ENCODE measurements at places on chromosomes 13 and 19.

DNA sequence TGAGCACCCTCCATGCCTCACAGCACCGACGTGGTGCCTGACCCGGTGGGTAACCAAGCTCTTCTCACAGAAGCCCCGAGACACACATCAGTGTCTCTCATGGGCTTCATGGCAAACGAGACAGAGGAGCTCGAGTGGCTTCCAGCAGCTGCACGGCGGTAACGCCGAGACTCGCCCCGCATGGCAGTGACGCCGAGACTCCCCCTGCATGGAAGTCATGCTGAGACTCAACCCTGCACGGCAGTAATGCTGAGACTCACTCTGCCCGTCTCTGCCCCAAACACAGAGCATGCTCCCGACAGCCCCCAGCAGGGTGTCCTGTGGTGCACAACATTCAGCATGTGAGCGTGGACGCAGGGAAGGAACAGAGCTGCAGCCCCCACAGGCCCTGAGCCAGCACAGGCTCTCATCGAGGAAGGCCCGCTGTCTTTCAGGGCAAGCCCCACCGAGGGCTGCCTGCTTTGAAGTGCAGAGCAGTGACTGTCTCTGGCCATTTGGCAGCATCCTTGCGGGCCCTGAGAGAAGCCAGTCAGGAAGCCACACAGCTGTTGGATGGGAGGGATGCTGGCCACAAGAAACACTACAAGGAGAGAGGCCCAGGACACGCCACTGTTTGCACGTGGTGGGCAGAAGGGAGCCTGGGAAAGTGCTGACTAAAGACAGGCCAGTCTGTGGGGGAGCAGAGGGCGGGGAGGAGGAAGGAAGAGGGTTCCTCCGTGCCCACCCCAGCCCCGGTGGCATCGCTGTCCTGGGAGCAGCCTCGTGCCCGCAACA is 9.5 kb downstream of the GAS6 start:
- no peak for DNase-seq

- no peak for DNase-seq
Observed at GRCh38 chr19:2777952-2778683, 5.0 kb downstream of the SGTA start.

GRCh38 chr13:39682788-39683187 is 27.3 kb downstream of the COG6 start:
- DNase-seq = no peak

- DNase-seq = no peak
Observed at GRCh38 chr13:29936051-29936813, 85.8 kb upstream of the UBL3 start.

GRCh38 chr19:55377356-55378131 is 918 bp downstream of the TMEM190 start:
- DNase-seq = no peak

GRCh38 chr19:45172611-45173208 is 5.3 kb downstream of the TRAPPC6A start:
- DNase-seq = no peak

- DNase-seq = no peak
Observed at GRCh38 chr13:47044842-47045241, 148.0 kb upstream of the HTR2A start.

DNA sequence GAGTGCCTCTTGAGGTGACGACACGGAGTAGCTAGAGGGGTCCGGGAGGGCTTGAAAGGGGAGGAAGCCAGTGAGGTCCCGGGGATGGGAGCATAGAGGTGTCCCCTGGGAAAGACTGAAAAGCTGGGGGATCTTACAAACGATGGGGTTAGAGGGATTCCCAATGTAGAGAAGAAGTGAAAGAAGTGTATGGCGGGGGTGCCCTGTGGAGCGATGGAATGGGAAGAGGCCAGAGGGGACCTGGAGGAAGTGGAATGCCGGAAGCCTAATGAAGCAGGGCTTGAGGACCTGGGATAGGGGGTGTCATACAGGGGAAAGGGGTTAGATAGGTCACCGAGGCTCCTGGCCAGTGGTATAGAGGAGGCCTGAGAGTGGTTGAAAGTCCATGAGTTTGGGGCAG is 580 bp downstream of the AP2A1 start:
- no peak for DNase-seq

GRCh38 chr19:37218592-37218935 is 550 bp downstream of the ZNF383 start:
- DNase-seq = no peak

DNA sequence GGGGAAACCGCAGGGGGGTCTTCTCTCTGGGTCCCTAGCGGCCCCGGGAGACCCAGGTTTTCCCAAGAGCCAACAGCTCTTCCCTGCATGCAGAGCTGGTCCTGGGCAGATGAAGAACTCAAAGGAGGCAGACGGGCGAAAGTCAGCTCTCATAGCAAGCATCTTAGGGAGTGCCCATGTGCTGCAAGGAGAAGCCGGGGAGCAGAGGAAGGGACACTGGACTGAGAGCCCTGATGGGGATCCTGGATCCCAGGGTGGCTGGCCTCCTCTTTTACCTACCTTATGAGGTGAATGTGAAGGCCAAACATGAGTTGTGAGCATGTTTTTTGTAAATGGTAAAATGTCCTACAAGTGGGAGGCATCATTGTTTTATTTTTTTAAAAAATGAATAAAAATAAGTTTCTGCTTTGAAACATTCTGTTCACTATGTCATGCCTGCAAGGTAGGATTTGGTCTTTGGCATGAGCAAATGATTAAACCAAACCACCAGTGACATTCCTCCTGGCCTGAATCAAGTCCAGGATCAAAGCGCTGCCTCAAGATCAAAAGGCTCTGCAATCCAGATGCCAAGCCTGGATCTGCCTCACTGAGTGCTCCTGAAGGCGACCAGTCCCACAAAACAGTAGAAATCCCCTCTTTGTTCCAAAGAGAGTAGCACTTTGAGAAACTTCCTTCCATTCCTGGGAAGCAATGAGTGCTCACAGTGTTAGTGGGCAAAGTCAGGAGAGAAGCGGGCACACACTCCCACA is 92.2 kb upstream of the SERP2 start:
- no peak for DNase-seq

GRCh38 chr19:50628146-50628545 is 11.5 kb downstream of the SYT3 start:
- no peak for DNase-seq

GRCh38 chr19:33813391-33814101 is 16.9 kb downstream of the KCTD15 start:
- no peak for DNase-seq

DNA sequence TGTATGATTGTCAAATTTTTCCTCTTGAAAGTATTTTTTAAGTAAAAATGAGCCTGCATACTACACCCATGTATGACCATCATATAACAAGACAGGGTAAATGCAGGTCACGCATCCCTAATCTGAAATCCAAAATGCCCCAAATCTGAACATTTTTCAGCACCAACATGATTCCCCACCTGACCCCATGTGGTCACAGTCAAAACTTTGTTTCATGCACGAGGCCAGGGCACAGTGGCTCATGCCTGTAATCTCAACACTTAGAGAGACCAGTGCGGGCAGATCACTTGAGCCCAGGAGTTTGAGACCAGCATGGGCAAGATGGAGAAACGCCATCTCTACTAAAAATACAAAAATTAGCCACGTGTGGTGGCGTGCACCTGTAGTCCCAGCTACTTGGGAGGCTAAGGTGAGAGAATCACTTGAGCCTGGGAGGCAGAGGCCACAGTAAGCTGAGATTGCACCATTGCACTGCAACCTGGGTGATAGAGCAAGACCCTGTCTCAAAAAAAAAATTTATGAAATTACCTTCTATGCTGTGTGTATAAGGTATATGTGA is 63.7 kb upstream of the NPAS1 start:
- no peak for DNase-seq

DNA sequence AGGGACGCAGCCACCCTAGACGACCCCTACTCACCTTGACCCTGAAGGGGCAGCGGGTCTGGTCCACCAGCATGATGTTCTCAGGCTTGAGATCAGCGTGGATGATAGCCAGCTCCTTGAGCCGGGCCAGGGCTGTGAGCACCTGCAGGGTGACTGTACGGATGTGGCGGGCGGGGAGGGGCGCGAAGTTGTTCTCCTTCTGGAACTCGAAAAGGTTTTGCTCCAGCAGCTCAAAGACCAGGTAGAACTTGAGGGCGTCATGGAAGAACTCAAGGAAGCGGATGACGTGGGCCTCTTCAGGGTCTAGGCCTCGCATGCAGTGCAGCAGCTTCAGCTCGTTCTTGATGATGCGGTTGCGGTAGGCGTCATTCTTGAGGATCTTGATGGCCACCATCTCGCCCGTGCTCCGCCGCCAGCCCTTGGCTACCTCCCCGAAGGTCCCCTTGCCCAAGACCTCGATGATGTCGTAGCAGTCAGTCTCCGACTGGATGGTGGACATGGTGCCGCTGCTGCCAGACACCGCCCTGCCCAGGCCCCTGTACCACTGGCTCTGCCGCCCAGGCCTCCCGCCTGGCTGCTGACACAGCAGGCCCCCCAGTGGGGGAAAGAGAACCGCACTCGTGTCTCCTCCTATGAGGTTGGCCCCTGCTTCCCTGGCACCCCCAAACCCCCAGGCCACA is 437 bp downstream of the HIPK4 start:
- DNase-seq = no peak

DNA sequence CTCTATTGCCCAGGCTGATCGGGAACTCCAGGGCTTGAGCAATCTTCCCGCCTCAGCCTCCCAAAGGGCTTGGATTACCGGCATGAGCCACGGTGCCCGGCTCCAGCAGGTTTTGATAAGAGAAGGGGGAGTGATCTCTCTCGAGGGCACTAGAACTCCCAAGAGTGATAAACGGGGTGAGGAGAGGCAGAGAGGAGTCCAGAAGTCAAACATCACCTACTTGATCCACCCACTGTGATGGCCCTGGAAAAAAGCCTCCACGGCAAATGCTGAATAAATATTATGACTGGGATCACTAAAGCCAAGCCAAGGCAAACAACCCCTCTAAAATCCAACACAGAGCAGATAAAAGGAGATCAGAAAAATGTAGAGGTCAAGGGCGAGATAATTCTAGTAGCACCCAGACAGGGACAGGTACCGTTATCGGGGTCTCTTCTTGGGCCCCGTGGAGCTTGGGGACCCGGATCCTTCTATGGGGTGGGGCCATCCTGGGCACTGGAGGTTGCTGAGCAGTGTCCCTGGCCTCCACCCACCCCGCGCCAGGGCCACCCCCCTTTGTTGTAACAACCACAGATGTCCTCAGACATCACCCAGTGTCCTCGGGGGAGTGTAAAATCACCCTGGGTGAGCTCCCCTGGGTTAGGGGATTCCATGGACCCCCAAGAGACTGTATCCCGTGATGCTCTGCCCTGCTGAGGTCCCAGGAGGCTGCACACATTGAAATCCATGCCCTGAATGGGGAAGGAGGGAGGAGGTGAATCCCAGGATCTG is 3.7 kb upstream of the CREB3L3 start:
- DNase-seq = no peak

GRCh38 chr19:41366089-41366488 is 2.1 kb upstream of the B9D2 start:
- DNase-seq = no peak

DNA sequence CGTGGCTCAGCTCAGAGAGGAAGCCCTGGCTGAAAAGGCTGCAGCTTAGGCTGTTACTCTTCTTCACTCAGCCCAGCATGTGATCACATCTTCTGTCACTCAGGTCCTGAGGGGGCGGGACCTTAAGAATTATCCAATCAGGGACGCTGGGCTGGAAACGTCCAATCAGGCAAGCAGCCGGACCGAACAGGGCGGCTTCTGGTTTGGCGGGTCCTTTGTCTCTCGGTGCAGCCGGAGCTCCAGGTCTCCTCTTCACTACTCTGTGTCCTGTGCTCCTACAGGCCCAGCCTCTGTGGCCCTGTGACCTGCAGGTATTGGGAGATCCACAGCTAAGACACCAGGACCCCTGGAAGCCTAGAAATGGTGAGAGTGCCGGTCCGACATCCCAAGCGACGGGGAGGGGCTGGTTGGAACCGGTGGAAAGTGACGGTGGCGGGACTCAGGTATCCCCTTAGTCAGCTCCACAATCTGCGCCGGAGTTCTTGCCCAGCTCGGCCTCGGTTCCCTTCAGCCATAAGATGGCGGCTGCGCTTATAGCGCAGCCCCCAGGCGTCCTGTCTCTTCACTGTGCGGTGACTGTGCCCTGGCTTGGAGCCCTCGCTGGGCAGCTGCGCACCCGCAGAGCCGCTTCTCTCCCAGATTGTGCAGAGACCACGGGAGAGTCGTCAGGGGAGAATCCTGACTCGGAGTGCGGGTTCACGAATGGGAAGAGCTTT is at the start of gene ZNF93:
Gene ZNF93, plus strand, starts transcription at position 218 of the 716 bp plus-strand sequence. Its CDS starts 143 bp downstream, at position 361.
- peak; percentile 79 for DNase-seq

DNA sequence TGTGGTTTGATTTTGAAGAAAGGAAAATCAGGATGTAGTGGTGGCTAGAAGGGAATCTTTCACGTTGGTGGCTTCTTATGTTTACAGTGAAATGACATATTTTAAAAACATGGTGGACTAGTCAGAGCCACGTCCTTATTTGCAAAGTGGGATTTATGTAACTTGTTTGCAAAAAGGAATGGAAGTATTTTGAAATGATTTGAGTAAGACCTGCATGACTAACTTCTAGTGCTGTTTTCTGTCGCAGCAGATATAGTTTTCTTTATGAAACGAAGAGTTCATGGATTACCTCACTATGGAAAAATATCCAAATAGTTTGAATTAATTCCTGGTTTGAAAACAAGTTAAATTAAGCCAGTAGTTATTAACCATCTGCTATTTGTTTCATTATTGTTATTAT is 476.5 kb downstream of the MYO16 start:
- no peak for DNase-seq

- DNase-seq = no peak
Observed at GRCh38 chr19:39802958-39803357, 24.3 kb downstream of the LEUTX start.

DNA sequence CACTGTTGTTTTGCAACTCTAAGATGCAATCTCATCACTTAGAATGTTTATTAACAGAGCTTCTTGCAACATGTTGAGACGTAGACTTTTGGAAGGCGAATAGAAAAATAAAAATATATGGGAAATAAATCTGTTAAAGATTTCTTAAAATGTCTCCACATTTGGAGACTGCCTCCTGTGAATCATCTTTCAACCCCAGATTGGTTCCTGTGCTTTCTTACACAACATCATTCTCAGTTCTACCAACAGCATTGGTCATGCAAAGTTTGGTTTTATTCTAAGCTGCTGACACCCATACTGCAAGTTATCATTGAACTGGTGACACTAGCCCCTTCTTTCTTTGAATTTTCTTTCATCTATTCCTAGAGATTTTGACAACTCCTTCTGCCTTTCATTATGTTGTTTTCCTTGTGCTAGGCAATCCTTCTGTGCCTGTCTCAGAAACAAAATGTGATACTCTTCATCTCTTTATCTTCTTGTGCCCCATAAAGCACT is 1.6 kb upstream of the IGFL3 start:
- no peak for DNase-seq
